Right cardiac atrium (tissue), 5 donors: ENCODE measurements at places on chromosomes 5 and 9. TPM values are rescaled to one million over a fixed set of nuclear protein-coding genes. Genes with fewer than 3 reads are reported as not detected.

- DNase-seq: no peak
Measured at GRCh38 chr9:36316611-36317317, 58.5 kb upstream of the GNE start.

- DNase-seq: no peak
Measured at GRCh38 chr5:346229-346935, 24.9 kb downstream of the AHRR start.

NUP214 gene
- total RNA-seq: 27.0 TPM

DNA sequence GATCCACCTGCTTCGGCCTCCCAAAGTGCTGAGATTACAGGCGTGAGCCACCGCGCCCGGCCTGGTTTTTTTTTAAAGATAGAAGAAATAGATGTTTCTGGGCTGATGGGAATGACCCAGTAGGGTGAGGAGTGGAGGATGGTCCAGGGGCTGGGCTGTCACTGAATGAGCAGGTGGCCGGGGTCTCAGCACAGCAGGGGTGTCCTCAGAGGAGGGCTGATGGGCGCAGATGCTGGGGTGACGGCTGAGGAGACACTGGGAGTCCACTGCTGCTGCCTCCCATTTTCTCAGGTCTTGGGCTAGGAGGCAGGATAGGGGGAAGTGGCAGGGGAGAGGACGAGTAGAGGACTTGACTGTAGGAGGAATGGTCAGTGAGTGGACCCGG lies 2.3 kb upstream of the TOR4A start:
- DNase-seq: no peak

HTR4 gene
- total RNA-seq: 9.1 TPM

NR6A1 gene
- 0.94 TPM for total RNA-seq

- DNase-seq: no peak
Measured at GRCh38 chr9:136667214-136667939, 4.7 kb downstream of the EGFL7 start.

CDK9 gene
- 49.0 TPM for total RNA-seq
